Fibroblast of villous mesenchyme (primary cell): ENCODE measurements at places on chromosomes 1 and 21. TPM values are rescaled to one million over a fixed set of nuclear protein-coding genes. Genes with fewer than 3 reads are reported as not detected.

HSF2BP gene
- total RNA-seq = 2.6 and 3.9 TPM in 2 replicates

GRCh38 chr1:239225396-239225795 lies 161.0 kb upstream of the CHRM3 start:
- no peak for DNase-seq

DNA sequence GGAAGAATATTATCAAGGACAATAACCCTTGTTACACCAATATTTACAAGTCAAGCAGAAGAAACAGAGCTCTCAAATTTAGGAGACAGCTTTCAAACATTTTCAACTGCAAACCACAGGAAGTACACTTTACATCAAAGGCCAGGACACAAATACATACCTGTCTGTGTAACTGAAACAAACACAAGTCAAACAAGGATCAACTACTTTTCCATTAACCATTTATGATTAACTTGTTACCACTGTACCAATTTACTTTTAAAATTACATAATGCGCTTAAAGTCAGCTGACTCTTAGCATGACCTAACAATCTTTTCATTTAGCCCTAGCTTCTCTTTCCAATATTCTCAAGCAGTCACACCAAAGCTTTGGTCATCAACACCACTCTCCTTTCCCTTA lies 43.5 kb downstream of the TRIM33 start:
- DNase-seq = no peak

DNA sequence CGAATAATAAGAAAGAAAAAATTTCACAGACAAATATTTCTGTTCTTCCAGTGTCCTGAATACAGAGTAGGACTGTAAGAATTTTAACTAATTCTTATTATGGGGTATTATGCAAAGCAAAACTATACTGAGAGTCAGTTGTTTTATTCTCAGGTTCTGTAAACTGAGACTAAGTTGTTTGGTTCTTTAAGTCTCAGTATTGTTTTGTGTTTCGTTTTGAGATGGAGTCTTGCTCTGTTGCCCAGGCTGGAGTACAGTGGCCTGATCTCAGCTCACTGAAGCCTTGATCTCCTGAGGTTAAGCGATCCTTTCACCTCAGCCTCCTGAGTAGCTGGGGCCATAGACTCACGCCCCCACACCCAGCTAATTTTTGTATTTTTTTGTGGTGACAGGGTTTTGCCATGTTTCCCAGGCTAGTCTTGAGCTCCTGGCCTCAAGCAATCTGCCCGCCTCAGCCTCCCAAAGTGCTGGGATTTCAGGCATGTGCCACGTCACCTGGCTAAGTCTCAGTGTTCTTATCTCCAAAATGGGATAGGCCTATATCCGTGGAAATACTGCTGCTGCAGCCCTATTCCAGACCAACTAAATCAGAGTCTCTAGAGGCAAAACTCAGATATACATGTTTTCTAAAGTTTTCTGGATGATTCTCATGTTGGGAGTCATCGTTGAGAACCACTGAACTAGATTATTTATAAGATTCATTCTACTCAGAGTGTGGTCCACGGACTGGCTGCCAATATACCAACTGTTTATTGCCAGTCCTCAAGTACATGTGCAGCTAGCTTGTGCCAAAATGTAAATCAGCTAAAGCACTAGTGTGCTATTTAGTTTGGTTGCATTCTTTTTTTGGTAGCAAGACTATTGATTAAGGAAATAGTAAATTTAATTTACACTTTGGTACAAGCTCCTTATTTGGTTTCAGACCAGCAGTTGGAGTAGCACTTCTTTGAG lies 116.6 kb downstream of the HS2ST1 start:
- no peak for DNase-seq

GRCh38 chr1:76547916-76548315 lies 319.4 kb upstream of the ST6GALNAC5 start:
- DNase-seq = peak; percentile 1

DNA sequence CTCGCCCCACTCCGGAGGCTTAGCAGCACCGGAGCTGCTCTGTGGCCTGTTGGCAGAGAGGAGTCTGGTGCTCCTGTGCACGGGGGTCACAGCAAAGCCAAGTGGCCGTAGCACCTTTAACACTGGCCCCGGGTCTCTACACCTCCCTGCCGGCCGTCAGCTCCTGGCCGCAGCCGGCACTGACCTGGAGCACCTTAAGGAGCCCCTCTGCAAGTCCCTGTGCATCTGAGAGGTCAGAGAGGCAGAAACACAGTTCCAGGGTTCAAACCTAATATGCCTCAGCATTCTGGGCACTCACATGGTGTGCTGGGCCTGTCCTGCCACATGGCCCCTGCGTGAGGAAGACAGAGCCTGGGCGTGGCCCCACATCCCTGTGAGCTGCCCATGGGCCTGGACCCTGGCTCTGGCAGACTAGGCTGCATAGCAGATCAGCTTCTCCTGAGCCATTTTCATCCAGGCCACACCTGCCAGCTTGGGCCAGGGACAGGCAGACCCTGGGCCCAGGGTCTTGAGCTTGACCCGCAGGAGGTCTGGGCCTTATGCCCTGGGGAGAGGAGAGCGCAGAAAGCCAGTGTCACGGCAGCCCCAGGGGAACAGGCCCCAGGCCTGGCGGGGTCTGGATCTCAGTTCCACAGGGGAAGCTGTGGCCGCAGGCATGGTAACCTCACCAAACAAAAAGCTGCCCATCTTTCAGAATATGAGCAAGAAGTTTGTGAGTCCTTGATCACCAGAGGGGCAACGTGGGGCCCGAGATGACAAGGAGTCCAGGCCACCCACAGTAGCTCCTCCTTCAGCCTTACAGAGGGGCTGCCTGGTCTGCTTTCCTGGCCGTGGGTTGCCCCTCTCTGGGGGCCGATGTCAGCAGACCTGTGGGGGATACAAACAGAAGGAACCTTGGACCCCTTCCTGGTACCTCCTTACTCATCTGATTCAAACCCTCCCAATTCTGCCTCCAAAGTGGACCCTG lies 146.0 kb upstream of the COL6A1 start:
- DNase-seq = no peak
